ENCODE measurements at places on chromosomes 3 and 15.

- DNase-seq = no peak
These were observed 78.4 kb downstream of the CHSY1 start for GRCh38 chr15:101173233-101174119.

- no peak for DNase-seq
These were observed 95.3 kb downstream of the ITPR1 start for GRCh38 chr3:4588466-4588865.

GRCh38 chr3:62554264-62554799 is 181.0 kb upstream of the FEZF2 start:
- no peak for DNase-seq

DNA sequence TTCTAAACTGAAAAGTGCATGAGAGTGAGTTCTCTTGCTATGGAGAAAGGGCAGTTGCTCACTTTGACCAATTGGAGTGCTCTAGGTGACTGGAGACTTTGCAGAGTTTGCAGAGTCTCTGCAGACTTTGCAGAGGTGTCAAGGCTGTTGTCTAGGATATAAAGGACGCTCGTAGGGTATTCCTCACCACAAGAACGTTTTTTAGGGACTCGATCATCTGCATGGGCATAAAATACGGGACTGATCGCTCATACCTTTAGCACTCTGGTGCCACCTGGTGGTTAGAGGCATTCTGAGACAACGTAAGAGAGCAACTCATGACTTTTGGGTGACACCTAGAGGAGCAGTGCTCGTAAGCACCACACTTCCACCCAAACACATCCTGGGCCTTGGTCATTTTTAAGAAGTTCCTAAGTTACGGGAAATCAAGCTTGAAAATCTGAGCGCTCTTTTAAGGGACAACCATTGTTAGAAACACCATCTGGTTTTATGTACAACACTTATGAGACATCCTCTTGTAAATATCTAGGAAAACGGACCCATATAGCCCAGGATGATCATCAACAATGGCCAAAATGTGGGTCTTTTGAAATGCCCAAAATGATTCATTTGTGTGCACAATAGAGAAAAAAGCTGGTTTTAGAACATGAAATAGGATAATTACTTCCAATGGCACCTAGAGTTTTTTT is 51.6 kb upstream of the XCR1 start:
- DNase-seq = peak; percentile 89

DNA sequence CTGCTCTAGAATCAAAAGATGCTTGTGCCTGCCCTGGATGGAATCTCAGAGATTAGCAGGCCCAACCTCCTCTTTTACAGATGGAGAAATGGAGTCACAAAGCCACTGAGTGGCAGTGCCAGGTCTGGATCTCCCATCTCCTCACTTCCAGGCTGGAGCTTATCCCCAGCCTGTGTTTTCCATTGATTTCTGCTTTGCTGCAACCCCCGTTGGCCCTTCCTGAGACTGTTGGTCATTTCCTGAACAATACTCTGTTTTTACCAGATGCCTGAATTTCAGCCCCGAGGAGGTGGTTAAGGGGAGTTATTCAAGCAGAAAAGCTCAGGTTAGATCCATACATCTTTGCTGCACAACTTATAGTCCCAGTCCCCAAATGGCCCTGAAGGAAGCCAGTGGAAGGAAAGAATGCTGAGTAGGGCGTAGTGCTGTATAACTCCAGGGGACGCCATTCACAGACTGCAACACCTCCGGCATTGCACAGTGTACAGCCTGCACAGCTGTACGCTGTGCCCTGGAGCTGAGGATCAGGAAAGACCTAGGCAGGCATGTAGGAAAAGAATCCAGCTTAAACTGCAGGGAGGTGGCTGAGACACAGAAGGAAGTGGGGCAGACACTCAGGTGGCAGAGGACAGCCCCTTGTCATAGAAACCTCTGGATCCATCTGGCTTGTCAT is 77.5 kb downstream of the RPLP1 start:
- no peak for DNase-seq

GRCh38 chr3:118168175-118168574 is 866.5 kb downstream of the IGSF11 start:
- DNase-seq = no peak

GRCh38 chr3:195410546-195410945 is 32.3 kb downstream of the ACAP2 start:
- no peak for DNase-seq

GRCh38 chr3:158775426-158776410 is 26.1 kb upstream of the MFSD1 start:
- no peak for DNase-seq
